ENCODE measurements at places on chromosomes 3 and 15.

GRCh38 chr3:155372281-155372680 is 78.8 kb upstream of the STRIT1 start:
- DNase-seq = no peak

DNA sequence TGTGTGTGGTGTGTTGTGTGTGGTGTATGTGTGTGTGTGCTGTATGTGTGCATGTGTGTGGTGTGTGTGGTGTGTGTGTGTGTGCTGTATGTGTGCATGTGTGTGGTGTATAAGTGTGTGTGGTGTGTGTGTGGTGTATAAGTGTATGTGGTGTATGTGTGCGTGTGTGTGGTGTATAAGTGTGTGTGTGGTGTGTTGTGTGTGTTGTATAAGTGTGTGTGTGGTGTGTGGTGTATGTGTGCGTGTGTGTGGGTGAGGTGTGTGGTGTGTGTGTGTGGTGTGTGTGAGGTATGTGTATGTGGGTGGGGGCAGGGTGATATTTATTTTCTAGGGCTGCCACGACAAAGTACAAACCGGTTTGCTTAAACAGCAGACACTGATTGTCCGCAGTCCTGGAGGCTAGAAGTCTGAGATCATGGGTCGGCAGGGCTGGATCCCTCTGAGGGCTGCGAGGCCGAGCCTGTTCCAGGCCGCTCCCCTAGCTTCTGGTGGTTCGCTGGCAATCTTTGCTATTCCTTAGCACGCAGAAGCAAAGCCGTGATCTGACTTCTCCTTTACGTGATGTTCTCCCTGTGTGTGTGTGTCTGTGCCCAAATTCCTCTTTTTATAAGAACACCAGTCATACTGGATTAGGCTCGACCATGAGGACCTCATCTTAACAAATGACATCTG is 160.2 kb downstream of the XXYLT1 start:
- no peak for DNase-seq

DNA sequence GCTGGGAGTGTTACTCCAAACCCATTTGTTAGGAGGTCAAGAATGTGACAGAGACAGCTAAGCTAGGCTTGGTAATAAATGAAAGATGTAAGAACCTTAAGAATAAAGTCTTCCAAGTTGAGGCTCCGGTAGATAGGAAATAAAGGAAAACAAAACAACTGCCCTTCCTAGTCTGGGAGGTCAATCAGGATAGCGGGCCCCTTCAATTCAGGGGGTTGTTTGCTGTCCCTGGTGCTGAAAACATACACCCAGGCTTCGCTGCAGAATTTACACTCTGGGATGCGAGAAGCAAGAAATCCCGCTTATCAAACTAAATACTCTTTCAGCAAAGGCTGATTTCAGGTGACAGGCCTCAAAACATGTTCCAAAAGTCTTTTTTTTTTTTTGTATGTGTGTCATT is 393.4 kb downstream of the NTRK3 start:
- DNase-seq = no peak

- DNase-seq = peak; percentile 88
Observed at GRCh38 chr3:129576514-129577352, 29.7 kb downstream of the PLXND1 start.

DNA sequence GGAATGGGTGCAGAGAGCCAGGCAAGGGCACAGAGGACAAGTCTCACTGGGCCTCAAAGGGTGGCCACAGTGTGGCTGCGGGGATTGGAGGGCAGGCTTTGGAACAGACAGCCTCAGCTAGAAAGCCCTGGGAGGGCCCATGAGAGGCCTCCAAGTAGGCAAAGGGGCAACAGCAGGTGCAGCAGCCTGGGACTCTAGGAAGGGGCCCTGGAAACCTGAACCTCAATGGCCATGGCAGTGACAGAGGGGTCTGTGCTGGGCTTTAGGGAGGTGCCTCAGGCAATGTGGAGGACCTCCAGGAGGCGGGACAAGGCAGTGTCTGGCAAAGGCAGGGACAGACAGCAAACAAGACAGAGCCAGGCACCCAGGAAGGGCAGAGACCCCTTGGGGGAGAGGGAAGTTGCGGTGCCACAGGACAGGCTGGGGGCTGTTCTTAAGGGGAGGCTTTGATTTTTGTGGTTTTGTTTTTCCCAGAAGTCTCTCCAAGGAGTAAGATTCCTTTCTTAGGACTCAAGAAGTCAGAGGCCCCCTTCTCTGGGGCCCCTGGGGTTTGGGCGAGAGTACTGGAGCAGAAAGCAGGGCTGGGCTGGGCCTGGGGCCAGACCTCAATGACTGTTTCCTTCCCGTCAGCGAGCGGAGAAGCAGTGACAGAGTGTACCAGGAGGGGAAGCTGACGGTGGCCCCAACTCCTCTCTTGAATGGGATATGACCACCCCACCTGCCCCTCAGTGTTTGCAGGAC is 9.7 kb downstream of the STOML1 start:
- no peak for DNase-seq

DNA sequence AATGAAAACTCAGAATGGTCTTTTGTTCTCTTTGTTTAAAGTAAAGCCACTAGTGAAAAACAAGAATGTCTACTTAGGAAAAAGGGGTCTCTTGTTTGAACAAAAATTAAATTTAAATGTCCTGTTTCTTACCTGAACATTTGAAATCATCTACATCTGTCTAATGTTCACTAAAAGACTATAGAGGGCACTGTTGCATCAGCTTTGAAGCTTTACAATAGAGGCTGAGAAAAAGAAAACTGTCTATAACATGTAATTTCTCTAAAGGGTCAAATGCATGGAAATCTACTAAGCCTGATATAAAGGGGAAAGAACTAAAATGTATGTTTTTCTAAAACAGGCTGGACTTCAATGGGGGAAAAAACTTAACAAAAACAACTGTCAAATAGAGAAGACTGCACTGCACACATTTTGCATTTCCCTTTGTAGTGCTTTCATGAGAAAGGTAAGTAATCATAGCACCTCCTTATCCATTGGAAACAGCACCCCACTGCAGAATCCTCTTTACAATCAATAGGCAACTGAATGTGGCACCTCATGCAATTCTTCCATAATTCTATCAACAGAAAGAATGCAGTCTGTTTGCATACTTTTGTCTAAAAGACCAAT is 26.3 kb downstream of the DPH6 start:
- peak; percentile 10 for DNase-seq

GRCh38 chr3:3556078-3556477 is 243.2 kb upstream of the LRRN1 start:
- no peak for DNase-seq

GRCh38 chr15:27254801-27255200 is 283.8 kb downstream of the GABRG3 start:
- no peak for DNase-seq

Measured in NCI-H510A treated with DMSO at 0.1 percent for 48 hours (cell line).